ENCODE measurements at places on chromosomes 7 and 10. TPM values are rescaled to one million over a fixed set of nuclear protein-coding genes. Genes with fewer than 3 reads are reported as not detected.

GRCh38 chr10:78515038-78515872 is 481.6 kb downstream of the RPS24 start:
- peak; percentile 23 for DNase-seq

DNA sequence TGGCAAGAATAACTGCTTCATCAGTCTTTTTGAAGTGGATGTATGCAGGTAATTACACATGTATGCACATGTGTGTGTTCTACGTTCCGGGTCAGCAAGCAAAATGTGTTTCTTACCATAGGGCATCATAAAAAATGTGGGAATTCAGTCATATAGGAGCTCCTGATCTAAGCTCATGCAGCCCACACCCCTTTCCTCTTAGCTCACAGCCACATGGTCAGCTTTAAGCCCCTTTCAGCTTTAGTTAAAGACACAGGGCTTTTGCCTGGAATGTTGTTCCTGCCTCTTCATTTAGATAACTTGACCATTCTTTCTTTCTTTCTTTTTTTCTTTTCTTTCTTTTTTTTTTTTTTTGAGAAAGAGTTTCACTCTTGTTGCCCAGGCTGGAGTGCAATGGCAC is 258.1 kb downstream of the RPS24 start:
- DNase-seq = no peak

- DNase-seq = peak; percentile 14
Observed at GRCh38 chr10:14474656-14475055, 143.9 kb upstream of the FRMD4A start.

DNA sequence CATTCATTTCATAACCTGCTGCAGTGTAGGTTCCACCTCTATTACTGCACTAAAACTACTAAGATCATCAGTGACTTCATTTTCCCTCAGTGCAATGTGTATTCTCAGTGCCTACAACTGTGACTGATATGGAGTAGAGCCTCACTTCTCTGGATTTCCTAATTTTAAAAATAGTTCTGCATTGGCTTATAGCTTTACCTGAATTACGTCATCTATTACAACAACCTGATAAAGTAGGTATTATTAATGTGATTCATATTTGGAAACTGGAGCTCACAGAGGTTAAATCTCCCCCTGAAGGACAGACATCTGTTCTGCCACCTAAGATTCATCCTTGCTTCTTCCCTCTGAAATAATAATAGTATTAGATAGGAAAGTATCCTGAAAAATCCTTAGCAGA is 70.9 kb upstream of the NOBOX start:
- no peak for DNase-seq

- no peak for DNase-seq
Observed at GRCh38 chr10:32341596-32341995, 5.4 kb downstream of the EPC1 start.

Gene VKORC1L1
- 17.7 TPM for total RNA-seq

Measured in left lobe of liver (tissue), 2 donors.